ENCODE measurements at places on chromosomes 7 and 10.
A peak's percentile ranks its signal among the peaks of the same experiment; 100 is the strongest.

DNA sequence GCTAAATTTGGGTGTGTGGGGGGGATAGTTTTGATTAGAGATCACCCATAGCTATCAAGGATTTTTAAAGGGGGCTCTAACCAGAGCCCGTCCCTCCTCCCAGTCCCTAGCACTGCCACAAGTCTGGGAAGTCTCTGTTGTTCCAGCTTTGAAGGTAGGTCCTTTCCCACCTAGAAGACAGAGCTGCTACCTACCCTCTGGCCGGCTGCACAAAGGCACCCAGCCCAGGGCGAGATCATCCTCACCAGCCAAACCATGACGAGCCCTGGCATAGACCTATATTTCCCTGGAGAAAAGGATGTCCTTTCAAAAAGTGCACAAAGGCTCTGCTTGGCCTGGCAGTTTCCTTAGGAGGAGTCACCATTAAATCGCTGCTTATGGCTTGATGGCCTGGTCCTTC lies 147.8 kb downstream of the CYP26A1 start:
- DNase-seq = no peak

DNA sequence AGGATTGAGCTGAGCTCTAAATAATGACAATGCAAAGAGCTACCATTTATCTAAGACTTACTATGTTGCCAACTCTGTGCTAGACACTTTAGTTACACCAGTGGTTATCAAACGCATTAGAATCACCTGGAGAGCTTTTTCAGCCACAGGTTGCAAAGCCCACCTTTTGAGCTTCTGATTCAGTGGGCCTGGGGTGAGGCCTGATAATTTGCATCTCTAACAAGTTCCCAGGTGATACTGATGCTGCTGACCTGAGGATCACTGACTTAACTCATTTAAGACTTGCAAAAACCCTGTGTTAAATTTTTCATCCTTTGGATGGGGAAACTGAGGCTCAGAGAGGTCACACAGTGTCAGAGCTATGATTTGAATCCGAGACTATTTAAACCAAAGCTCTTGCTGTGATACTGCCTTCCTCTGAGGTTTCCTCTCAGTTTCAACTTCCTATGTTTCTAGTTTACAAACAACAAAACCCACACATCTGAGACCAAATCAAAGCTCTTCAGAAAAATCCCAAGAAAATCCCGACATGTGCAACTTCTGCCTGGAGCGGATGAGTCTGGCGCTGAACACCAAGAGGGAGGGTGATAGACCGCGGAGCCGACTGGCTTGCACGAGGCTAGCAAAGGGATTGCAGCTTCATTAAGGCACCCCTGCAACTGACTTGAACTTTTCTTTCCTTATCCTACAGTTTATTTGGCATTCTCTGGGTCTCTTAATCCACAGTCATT lies 124.9 kb downstream of the CYP26A1 start:
- DNase-seq = peak; percentile 73

DNA sequence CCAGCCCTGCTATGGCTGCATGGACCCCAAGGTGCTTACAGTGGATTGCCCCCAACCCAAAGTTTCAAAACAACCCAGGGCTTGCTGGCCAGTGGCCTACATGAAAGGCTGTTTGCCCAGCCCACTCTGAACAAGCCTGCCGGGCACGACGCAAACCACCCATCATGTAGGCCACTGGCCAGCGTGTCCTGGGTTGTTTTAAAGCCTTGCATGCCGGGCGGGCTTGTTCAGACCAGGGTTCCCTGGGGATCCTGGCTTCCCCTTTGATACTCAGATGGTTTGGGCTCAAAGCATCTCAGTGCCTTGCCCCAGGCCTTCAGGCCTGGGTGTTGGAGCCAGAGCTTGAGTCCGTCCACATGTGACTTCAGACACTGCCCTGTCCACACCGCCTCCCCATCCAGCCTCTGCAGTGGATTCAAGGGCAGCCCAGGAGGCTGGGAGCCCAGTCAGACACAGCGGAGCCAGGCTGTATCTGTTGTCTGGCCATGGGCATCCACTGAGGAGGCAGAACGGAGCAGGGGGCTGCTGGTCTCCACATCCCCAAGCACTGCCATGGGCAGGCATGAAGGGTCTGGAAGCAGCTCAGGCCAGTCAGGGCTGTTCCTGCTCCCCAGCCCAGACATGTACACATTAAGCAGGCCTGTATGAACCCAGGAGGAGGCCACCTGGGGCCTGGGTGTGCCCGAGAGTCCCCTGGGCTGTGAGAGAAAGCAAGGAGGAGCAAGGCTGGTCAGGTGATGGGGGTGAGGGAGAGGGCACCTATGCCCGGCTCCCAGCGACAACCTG lies 4.0 kb upstream of the ADIRF start:
- peak; percentile 20 for DNase-seq

- peak; percentile 63 for DNase-seq
Measured at GRCh38 chr7:75962607-75963380, 31.6 kb downstream of the TMEM120A start.

DNA sequence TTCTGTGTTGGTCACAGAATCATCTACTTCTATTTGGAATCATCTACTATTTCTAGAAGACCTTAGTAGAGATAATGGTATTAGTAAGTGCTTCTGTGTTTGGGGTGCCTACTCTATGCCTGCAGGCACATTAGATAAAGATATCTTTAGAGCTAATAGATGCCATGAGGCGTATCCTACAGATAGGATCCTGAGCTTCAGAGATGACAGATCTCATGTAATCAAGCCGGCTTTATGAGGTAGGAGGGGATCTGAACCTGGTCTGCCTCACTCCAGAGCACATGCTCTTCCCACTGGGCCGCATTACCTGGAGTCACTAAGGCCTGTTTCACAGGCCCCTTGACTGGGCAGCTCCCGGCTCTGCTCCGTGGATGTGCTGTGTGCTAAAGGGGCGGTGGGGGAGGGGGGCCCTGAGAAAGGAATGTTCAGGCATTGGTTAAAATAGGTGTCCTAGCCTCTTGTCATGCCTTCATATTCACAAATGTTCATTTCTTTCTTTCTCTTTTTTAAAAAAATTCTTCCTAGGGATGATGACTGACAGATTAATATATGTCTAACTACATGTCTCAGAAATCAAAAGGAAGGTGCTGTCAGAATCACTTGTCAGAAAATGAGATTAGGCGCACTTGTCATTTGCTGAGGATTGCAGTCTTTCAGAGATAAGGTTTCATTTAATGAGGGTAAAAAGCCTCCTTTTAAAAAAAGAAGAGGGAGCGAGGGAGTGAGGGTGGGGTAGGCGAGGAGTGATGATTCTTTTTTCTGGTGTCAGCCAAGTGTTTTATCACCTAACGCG lies 458.0 kb upstream of the GALNT17 start:
- DNase-seq = no peak

- no peak for DNase-seq
Measured at GRCh38 chr7:153402721-153403541, 643.4 kb downstream of the ACTR3B start.

GRCh38 chr10:69716711-69717560 lies 84.8 kb upstream of the COL13A1 start:
- no peak for DNase-seq

GRCh38 chr7:41698114-41698513 lies 4.8 kb downstream of the INHBA start:
- no peak for DNase-seq

DNA sequence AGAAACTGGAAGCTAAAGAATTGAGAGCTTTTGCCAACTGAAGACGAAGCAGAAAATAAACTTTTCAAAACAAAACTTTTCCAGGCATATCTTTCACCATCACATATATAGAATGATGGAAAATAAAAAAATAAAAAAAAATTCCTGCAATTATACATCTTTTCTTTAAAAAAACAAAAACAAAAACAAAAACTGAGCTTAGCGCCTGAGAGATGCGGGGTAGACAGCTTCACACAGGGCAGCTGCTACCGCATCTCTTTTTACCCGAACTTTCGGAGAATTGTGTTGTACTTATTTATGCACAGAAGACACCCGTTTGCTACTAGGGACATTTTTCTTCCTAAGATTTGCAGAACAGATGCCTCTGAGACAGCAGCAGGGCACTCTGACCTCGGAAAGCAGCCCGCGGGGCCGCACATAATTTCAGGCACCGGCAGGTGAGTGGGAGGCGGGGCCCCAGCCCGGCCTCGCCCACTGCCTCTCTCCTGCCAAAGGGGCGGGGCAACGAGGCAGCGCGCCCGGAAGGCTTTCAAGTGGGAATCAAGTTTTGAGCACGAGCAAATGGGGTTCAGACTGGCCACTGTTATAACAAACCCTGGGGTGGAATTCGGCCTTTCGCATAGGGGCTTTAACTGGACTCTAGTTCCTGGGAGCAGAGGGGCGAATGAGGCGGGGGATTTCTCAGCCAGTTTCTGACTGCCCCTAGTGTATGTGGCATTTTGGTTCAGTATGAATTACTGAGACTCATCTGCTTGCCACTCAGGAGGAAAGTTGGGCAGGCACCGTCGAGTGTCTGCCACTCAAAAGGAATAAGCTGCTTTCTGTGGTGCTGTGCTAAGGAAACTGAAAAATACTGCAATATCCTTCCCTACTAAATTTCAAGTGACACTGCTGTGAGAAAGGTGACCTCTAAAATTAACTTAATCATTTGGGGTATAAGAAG lies 18.5 kb upstream of the FAM133B start:
- peak; percentile 25 for DNase-seq

DNA sequence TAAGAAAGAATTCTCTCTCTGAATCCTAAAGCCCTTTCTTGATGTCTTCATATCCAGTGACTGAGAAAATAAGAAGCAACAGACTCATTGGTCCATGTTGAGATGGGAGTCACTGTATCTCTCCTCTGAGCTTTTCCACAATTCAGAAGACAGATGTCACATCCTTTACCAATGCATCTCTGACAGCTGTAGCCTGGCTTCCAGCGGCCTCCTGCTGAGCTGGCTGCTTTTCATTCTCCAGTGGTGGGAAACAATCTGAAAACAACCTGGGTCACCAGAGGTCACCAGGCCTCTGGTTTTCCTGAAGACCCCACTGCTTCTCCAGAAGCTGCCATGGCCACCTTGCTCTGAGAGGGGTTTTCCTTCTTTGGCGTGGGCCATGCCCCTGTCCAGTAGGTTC lies 18.3 kb upstream of the RPA3 start:
- no peak for DNase-seq

DNA sequence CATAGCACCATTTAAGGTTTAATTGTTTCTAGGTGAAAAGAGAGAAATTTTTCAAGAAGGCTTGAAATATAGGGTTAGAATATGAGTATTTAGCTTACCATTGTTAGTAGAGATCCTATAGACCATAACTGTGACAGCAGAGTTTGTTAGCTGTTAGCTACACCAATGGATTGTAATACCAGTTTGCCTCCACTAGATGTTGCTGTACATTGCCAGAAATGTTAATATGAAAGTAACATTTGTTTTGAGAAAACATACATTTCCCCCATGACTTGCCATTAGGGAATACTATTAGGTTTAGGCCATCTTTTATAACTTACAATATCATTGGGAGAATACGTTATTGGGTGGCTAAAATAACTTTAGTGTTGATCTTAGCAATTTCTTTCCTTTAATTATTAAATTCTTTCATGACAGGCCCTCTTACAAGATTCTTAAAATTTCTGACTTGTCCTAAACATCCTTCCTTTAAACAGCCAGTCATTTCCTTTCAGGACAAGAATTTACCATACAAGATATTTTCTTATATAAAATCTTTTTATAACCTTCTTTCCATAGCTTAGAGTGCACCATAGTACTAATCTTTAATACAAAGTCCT lies 39.5 kb downstream of the ZNF117 start:
- no peak for DNase-seq

GRCh38 chr7:144830024-144830785 lies 5.6 kb downstream of the TPK1 start:
- no peak for DNase-seq

GRCh38 chr10:97159646-97160305 lies 26.0 kb downstream of the SLIT1 start:
- no peak for DNase-seq
